Pancreas (tissue), 10 donors: ENCODE measurements at places on chromosomes 4 and X. TPM values are rescaled to one million over a fixed set of nuclear protein-coding genes. Genes with fewer than 3 reads are reported as not detected.

GRCh38 chr4:98098764-98099163 lies 44.5 kb downstream of the STPG2 start:
- no peaks in the 10 kb centered on the region for H3K27me3 ChIP-seq
- no peak overlapping the region for H3K27ac ChIP-seq
- H3K4me1 ChIP-seq, result no peaks in the 10 kb centered on the region
- H3K4me3 ChIP-seq, result no peak overlapping the region
- no peak for DNase-seq

The RASGEF1B gene
- total RNA-seq, result 4.5 TPM

GRCh38 chr4:77220828-77221613 lies 64.0 kb downstream of the CCNG2 start:
- DNase-seq, result no peak
- no peak overlapping the region for H3K27ac ChIP-seq
- H3K4me1 ChIP-seq, result no peaks in the 10 kb centered on the region
- H3K27me3 ChIP-seq, result peaks cover 3% of the 10 kb centered on the region

DNA sequence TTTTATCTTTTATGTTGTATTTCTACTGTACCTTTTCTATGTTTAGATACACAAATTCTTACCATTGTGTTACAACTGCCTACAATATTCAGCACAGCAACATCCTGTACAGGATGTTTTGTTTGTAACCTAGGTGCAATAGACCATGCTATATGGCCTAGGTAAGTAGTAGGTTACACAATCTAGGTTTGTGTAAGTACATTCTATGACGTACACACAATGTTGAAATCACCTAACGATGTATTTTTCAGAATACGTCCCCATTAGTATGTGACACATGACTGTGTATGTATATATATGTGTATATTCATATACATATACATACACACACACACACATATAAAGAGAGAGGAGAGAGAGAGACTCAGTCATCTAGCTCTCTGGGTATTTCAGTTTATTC lies 103.5 kb downstream of the CLNK start:
- H3K27me3 ChIP-seq, result peaks cover 8% of the 10 kb centered on the region
- no peaks in the 10 kb centered on the region for H3K36me3 ChIP-seq
- no peak for DNase-seq
- no peak overlapping the region for H3K27ac ChIP-seq
- H3K4me3 ChIP-seq, result no peak overlapping the region
- no peaks in the 10 kb centered on the region for H3K4me1 ChIP-seq

DNA sequence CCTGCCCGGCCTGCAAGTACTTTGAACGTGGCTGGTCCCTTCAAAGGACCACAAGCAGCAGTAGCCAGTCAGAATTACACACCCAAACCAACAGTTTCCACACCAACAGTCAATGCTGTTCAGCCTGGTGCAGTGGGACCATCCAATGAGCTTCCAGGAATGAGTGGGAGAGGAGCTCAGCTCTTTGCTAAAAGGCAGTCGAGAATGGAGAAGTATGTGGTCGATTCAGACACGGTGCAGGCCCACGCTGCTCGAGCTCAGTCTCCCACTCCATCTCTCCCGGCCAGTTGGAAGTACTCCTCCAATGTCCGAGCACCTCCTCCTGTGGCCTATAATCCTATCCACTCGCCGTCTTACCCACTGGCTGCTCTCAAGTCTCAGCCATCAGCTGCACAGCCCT lies 104.4 kb upstream of the MYOZ2 start:
- no peak for DNase-seq
- no peak overlapping the region for H3K27ac ChIP-seq
- no peak overlapping the region for H3K4me3 ChIP-seq
- no peaks in the 10 kb centered on the region for H3K27me3 ChIP-seq
- H3K36me3 ChIP-seq, result no peaks in the 10 kb centered on the region

- no peak for DNase-seq
- H3K27me3 ChIP-seq, result no peaks in the 10 kb centered on the region
- H3K4me1 ChIP-seq, result no peaks in the 10 kb centered on the region
- no peaks in the 10 kb centered on the region for H3K36me3 ChIP-seq
- no peak overlapping the region for H3K27ac ChIP-seq
- no peak overlapping the region for H3K4me3 ChIP-seq
Observed at GRCh38 chrX:6021316-6022091, 207.2 kb downstream of the NLGN4X start.
